ENCODE measurements at places on chromosomes 3 and 15.

DNA sequence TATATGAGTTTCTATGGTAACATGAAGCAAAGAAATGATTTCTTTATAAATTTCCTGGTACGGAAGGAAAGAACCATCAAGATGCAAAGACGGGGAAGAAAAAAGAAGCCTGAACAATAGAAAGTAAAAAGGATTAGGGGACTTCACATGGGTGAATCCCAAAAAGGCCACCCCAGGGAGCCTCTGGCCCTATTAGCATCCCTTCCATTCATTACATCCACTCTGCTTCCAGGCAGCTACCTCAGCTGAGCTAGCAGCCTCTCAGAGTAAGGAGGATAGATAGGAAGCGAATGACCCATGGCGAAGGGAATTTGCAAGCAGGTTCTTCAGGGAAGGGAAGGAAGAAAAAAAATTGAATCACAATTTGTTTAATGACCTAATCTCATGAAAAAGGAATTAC, 81.6 kb downstream of the GABRB3 start:
- DNase-seq: no peak

DNA sequence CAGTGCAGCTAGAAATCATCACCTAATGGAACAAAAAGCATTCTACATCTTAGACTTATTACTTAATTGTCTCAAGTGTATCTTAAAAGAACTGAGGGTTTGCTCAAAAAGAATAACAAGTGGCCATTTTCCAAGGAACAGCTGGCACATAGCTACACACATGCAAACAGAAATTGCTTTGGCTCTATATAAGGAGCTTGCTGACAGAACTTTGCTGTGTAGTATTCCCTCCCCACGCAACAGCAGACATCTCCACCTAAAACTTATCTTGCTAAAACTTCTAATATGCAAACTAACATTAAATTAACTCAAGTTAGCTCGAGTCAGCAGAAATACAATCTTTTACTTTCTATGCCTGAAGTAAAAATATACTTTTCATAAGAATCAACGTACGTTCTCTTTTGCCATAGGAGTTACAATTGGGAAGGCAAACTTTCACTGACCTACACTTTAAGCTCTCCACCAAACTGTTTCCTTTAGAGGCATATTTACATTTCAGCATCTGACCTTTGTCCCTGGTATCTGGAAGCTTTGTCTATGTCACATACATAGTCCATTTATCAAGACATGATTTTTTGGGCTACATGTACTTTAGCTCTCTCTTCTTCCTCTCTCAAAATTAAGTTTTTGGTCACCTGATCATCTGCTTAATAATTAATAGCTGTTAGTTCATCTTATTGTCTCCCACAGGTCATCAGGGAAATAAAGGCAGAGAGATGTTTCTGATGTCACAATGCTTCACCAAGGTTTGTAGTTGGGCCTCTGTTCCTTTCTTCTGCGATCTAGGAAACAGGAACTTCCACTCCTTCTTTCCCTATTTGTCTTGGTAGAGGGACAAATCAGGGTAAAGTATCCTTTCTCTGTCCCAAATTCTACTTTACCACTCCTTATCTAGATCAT, 163.4 kb upstream of the AGTR1 start:
- DNase-seq: no peak

DNA sequence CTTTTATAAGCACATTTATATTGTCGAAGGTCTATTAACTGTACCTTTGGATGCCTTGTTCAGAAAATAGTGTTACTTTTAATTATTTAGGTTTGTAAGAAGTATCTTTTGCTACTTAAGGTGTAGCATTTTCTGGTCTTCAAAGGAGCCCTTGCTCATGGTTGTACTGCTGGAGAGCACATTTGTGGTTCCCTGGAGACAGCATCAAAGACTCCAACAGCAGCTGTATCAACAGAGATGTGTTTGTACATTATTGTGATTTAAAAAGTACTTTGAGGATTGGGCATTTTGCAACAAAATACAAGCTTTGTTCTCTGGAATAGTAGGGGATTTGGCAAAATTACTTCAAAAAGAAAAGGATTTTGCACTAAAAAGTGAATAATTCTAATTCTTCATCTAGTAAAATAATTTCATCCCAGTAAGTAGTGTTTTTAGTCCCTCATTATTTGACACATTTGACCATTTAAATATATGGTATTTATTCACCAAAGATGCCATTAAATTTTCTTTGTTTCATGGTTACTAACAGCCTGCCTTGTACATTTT, 16.5 kb downstream of the TBC1D23 start:
- DNase-seq: no peak

DNA sequence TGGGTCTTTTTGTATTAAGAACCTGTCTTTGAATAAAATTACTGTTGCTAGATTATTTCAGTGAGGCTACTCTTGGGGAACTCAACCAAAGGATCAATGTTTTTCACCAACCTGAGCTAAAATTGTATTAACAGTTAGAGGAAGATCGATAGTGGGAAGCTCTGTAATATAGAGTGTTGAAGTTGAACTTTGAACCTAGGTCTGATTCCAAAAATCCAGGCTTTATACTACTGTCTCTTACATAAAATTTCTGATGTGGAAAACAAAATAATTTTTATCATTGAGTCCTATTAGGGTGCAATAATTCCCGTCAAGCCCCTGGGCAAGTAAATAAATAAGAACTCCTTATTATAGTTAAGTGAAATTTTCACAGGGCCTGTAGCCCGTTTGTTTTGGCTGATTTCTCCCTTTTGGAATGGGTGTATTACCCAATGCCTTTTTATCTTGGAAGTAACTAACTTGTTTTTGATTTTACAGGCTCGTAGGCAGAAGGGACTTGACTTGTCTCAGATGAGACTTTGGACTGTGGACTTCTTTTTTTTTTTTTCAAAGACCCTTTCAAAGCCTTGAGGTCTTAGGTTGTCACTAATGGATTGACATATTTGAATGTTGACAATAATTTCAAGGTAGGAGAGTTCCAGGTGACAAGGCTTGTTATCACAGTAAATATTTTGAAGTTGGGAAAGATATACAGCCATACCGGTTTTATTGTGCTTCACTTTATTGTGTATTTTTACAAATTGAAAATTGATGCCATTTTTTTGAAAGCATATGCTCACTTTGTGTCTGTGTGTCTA, 276.1 kb downstream of the NFKBIZ start:
- DNase-seq: no peak

DNA sequence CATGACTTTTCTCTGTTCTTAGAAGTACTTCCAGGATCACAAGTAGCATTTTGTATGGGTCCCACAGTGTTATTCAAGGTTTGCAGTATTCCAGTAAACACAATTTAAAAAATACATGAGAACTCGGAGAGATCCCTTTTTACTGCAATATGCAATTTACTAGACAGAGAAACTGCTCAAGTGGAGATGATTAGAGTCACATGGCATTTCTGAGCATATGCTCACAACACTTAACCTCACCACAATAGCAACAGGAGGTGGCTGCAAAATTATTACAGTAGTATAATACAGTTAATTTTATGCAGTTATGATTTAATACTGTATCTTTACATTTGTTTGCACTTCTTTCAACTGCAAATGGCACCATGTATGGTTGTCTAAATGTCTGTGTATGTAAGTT, 87.5 kb downstream of the PIK3CB start:
- DNase-seq: peak; percentile 68

DNA sequence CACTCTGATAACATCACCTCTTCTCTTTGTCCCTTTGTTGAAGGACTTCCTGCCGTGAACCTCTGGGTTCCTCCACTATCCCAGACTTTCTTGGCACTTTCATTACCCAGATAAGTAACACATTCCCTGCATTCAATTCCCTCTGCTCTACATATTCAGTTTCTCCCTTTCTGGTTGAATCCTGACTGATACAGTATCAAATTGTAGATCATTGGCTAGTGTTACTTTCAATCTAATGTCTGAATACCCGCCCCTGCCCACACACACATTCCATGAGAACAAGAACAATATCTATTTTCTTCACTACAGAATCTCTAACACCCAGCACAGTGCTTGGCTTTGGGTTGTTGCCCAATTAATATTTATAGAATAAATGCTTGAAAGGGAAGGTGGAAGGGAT, 163.5 kb downstream of the ABHD5 start:
- no peak for DNase-seq

DNA sequence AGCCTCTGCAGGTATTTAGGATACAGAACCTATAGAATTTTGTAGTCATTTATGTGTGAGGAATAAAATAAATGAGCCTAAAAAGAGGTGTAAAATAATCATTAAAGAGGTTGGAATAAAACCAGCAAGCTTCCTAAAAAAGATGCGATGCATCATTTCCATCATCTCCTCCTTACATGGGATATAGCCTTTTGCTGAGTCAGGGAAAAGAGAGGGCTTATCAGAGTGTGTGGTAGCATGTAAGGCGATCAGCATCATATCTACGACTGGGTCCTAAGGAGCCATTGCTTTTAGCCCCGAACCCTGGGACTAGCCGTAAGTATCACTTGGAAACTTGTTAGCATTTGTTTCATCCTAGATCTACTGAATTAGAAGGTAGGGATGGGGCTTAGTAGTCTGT, 94.9 kb downstream of the DTWD1 start:
- no peak for DNase-seq

DNA sequence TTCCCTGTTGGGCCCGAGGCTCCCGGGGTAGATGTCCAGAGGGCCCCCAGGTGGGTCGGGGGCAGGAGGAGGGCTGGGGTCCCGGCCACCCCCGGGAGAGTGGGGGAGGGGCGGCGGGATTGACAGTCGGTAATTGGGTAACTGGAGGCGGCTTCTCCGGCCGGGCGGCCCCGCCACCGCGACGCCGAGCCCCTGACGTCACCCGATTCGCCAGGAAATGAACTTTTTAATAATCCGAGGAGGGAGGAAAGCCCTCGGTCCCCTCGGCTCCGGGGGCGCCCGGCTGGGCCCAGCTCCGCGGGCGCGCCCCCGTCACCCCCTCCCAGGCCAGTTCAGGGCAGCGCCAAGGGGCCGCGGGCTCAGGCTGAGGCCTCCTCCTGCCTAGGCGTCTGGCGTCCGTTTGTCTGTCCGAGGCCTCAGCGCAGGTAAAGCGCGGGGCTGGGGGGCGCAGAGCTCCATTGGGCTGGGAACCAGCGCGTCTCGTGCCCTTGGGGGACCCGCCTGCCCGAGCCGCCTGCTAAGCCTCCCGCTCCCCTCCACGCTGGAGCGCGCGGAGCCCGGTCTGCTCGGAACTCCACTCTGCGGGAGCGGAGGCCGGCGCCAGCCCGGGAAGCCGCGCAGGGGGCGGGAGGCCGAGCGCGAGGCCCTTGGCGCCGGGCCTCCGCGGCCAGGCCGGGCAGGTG, 3.9 kb downstream of the GATA2 start:
- peak; percentile 24 for DNase-seq

DNA sequence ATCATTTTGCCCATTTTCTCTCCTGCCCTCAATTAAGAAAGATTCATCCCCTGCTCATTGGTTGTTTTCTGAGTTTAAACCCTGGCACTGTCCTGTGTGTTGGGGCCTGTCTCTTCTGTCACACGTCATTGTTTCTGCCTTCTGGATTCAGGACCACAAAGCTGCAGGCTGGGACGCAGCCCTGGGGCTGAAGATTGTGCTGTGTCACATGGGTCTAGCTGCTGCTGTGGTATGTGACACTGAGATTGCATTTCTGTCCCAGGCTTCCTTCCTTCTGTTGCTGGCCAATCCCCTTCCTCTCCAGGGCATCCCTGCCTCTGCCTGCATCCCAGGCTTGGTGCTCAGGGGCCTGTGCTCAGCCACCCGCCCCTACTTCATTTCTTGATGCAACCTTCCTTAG, 28.9 kb downstream of the INSYN1 start:
- no peak for DNase-seq

DNA sequence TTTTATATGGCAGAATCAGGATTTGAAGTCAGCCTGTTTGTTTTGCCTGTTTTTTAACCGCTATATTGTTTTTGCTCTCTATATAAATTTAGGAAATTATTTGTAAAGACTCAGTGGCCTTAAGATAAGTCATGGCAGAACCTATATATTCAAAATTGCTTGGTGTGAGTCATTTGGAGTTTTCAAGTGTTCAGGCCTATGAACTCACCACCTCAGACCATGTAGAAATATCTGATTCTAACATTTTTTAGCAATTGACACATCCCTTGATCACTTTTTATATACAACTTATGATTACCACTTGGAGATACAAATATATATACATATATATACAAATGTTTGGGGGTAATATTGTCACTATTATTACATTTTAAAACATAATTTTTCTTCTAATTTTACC, 95.7 kb downstream of the VGLL3 start:
- DNase-seq: no peak

GRCh38 chr3:184474897-184475296, 86.7 kb upstream of the EPHB3 start:
- no peak for DNase-seq

GRCh38 chr3:50154476-50154839, 666 bp upstream of the SEMA3F start:
- no peak for DNase-seq

Measured in NCI-H1694 treated with DMSO at 0.1 percent for 48 hours (cell line).